ENCODE measurements at places on chromosomes 12 and 14. TPM values are rescaled to one million over a fixed set of nuclear protein-coding genes. Genes with fewer than 3 reads are reported as not detected.

DNA sequence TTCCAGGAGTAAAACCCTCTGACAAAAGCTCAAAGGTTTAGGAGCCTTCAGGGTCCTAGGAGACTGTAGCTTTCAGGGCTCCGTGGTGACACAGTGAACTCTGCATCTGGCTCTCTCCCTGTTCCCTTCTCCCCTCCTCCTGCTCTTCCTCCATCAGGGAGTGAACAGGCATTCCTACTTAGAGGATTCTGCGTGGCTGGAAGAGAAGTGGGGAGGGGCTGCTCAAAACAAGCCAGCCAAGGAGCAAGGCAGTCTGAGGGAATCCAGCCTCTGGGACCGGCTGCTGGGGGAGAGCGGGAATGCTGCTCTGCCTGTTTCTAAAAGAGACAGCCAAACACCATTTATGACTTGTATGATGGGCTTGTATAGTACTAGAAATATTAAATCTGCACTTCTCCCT lies 49.5 kb downstream of the RBMS2 start:
- no peaks in the 10 kb centered on the region for H3K4me1 ChIP-seq
- peak; percentile 34 for DNase-seq
- no peak overlapping the region for H3K27ac ChIP-seq
- no peaks in the 10 kb centered on the region for H3K36me3 ChIP-seq

BATF gene
- total RNA-seq: 1.5 TPM

DNA sequence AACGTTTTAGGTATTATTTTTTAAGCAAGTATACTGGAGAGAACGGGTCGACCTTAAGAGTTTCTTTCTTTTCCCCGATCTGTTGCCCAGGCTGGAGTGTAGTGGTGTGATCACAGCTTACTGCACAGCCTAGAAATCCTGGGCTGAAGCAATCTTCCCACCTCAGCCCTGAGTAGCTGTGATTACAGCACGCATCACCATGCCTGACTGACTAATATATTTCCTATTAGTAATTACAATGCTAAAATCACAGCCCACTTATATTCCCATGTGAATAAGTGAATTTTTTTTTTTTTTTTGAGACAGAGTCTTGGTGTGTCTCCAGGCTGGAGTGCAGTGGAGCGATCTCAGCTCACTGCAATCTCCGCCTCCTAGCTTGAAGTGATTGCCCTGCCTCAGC lies 50.4 kb downstream of the DICER1 start:
- H3K4me1 ChIP-seq: no peaks in the 10 kb centered on the region
- H3K36me3 ChIP-seq: peaks cover 2% of the 10 kb centered on the region
- H3K4me3 ChIP-seq: no peak overlapping the region
- H3K27me3 ChIP-seq: no peaks in the 10 kb centered on the region
- no peak for DNase-seq

- DNase-seq: no peak
- H3K4me3 ChIP-seq: no peak overlapping the region
- peaks cover 20% of the 10 kb centered on the region for H3K4me1 ChIP-seq
- H3K36me3 ChIP-seq: no peaks in the 10 kb centered on the region
- H3K27me3 ChIP-seq: no peaks in the 10 kb centered on the region
- H3K27ac ChIP-seq: no peak overlapping the region
Observed at GRCh38 chr12:24977060-24977459, 28.2 kb upstream of the BCAT1 start.

DNA sequence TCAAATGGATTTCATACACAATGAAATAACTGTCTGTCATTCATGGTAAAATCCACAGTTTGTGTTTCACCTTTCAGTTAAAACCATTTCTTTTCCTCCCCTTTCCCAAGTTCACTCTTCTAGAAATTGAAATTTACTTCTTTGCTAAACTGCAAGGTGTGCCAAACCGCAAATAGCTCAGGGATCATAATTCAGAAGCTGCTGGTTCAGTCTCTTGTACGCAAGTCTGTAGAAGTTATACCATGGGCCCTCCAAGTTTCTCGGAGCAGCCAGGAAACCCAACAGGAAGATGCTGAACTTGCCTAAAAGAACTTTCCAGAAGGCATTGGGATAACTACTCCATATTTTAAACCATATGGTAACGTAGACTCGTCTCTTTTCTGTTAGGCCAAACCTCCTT lies 268.9 kb downstream of the FLRT2 start:
- no peaks in the 10 kb centered on the region for H3K4me1 ChIP-seq
- no peaks in the 10 kb centered on the region for H3K27me3 ChIP-seq
- no peak overlapping the region for H3K4me3 ChIP-seq
- no peaks in the 10 kb centered on the region for H3K36me3 ChIP-seq
- H3K27ac ChIP-seq: no peak overlapping the region

DNA sequence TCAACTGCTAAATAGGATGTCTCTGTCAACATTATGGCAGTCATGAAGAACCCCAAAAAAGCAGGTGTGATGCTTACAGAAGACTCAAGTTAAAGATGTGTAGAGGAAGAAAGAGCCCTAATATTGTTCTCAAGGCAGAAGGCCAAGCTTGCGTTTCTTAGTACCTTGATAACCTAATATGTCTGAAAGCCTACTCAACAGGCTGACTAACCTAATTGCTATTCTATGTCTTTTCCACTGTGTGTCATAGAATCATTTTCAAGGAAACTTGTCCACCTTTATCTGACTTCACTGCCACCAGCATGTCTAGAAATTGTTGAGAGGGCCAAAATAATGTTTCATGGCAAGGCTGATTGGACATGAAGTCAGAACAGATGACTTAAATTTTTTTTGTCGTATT lies 373.2 kb downstream of the BTG1 start:
- no peaks in the 10 kb centered on the region for H3K36me3 ChIP-seq
- H3K27me3 ChIP-seq: no peaks in the 10 kb centered on the region
- no peak overlapping the region for H3K27ac ChIP-seq
- no peak overlapping the region for H3K4me3 ChIP-seq
- DNase-seq: no peak
- no peaks in the 10 kb centered on the region for H3K4me1 ChIP-seq

- no peaks in the 10 kb centered on the region for H3K36me3 ChIP-seq
- H3K27me3 ChIP-seq: no peaks in the 10 kb centered on the region
- peaks cover 15% of the 10 kb centered on the region for H3K4me1 ChIP-seq
- peak within 1 kb of the TSS; percentile 78 for H3K4me3 ChIP-seq
- DNase-seq: peak; percentile 86
Observed at GRCh38 chr14:55411426-55412389, at the start of gene ATG14. Gene ATG14, minus strand, starts transcription at chr14:55411830. Its CDS starts 8 bp downstream, at chr14:55411822.

FIGNL2 gene
- total RNA-seq: 3.5 TPM

DNA sequence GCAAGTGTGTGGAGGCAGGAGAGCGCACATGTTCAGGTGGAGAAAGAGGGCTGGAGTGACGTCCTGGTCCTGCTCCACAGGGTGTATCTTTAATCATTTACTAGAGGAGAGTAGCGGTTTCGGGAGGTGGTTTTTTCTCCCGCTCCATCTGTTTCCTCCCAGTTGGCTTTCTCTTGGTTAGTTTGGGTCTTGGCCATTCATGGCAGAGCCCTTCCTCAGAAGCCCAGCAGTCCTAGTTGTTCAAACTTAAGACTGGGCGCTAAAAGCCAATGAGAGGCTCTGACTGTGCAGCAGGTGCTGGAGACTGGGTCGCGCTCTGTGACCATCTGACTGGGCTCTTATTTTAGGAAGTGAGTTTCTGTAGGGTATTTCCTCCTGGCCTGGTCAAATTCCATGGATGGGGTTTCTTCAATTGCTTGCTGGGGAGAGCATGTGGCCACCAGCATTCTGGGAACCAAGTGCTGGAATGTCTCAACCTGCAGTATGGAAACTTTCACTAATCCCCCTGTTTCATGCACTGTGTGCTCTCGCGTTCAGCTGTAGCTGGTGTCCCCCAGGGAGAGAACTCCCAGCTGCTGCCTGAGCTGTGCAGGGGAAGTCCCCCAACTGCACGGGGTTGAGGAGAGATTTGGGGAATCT lies 27.4 kb upstream of the TSPAN9 start:
- H3K27me3 ChIP-seq: no peaks in the 10 kb centered on the region
- no peak overlapping the region for H3K4me3 ChIP-seq
- no peaks in the 10 kb centered on the region for H3K36me3 ChIP-seq
- H3K27ac ChIP-seq: no peak overlapping the region
- H3K4me1 ChIP-seq: no peaks in the 10 kb centered on the region
- DNase-seq: no peak

IQSEC3 gene
- total RNA-seq: 0.19 TPM

DNA sequence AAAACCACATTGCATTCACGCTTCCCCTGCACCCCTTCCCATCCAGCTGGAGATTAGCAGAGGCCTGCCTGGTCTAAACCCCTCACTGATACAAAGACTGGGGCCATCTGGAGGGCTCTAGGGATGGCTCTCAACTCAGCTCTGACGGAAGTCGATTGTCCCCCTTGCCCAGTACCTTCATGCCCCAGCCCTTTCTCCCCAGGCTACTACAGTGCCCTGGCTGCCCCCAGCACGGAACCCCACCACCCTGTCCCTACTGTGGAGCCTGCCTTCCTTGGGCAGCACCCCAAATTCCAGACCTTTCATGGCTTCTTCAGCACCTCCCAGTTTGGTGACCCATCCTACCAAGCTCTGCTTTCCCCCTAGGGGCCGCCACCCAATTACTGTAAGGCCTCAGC lies 25.6 kb downstream of the ZFP36L1 start:
- H3K4me1 ChIP-seq: peaks cover 18% of the 10 kb centered on the region
- H3K4me3 ChIP-seq: no peak overlapping the region
- no peak overlapping the region for H3K27ac ChIP-seq
- peak; percentile 19 for DNase-seq
- no peaks in the 10 kb centered on the region for H3K27me3 ChIP-seq

BCL2L2 gene
- 19.1 TPM for total RNA-seq

GRCh38 chr14:100975671-100976070 lies 72.1 kb upstream of the RTL1 start:
- H3K4me1 ChIP-seq: no peaks in the 10 kb centered on the region
- H3K36me3 ChIP-seq: no peaks in the 10 kb centered on the region
- no peak for DNase-seq
- H3K27me3 ChIP-seq: no peaks in the 10 kb centered on the region
- H3K4me3 ChIP-seq: no peak overlapping the region

TGM1 gene
- total RNA-seq: 5.9 TPM

DNA sequence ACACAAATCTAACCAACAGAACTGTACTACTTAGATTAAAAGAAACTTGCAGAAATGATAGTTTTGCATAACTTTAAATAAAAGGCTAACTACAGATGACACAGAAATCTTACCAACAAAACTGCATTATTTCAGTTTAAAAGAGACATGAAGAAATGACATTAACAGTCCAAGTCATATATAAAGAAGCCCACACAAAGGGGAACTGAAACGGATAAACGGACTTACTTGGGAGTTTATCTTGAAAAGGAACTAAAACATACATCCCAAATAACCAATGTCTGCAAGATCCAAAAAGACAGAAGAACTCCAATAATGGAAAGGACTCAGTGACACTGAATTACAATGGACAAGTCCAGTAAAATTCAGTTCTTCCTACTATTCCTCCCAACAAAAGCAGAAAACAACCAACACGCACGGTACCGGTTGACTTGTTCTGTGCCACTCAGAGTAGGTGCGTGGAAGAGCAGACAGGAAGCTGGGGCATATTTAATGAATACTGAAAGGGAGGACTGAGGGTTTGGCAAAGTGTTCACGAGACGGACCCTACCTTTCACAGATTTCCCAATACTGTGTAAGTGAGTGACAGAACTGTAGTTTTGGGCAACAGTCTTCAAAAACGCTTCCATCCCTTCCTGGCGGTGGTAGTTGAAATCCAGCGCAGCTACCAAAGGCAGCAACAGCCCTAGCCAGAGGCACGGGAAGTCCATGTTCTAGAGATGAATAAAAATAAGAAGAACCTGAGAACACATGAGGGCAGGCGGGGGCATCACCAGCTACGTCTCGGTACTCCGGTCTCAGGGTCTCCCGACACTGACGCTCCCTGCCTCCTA lies 627 bp downstream of the CPM start:
- peak overlapping the region; percentile 86 for H3K4me3 ChIP-seq
- H3K27ac ChIP-seq: no peak overlapping the region
- no peaks in the 10 kb centered on the region for H3K4me1 ChIP-seq
- H3K27me3 ChIP-seq: no peaks in the 10 kb centered on the region

DNA sequence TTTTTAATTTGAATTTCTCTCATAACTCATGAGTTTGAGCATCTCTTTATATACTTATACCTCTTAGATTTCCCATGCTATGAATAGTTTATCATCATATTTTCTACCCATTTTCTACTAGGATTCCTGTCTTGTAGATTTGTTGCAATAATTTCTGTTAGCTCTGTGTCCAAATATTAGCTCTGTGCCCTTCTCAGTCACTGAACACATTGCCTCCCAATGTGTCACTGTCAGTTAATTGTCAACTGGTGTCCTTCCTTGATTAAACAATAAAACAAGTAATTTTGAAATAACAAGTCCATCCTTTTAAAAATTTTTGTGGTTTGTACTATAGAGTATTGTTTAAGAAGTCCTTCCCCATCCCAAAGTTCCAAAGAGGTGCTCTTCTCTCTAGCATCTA lies 4.2 kb upstream of the PAH start:
- H3K27me3 ChIP-seq: no peaks in the 10 kb centered on the region
- H3K4me1 ChIP-seq: peaks cover 18% of the 10 kb centered on the region
- no peak for DNase-seq
- H3K27ac ChIP-seq: no peak overlapping the region
- no peak overlapping the region for H3K4me3 ChIP-seq

GRCh38 chr12:109053382-109054123 lies 1.2 kb downstream of the USP30 start:
- H3K4me3 ChIP-seq: peak overlapping the region; percentile 75
- no peak for DNase-seq
- no peaks in the 10 kb centered on the region for H3K36me3 ChIP-seq

- H3K4me1 ChIP-seq: no peaks in the 10 kb centered on the region
- DNase-seq: no peak
- no peaks in the 10 kb centered on the region for H3K36me3 ChIP-seq
Observed at GRCh38 chr12:685388-685787, 22.1 kb upstream of the NINJ2 start.

TMCC3 gene
- 4.3 TPM for total RNA-seq

GRCh38 chr14:23566112-23566777 lies 1.3 kb downstream of the AP1G2 start:
- no peaks in the 10 kb centered on the region for H3K27me3 ChIP-seq
- H3K27ac ChIP-seq: peak overlapping the region; percentile 89
- peak overlapping the region; percentile 72 for H3K4me3 ChIP-seq
- no peak for DNase-seq
- peaks cover 3% of the 10 kb centered on the region for H3K36me3 ChIP-seq
- H3K4me1 ChIP-seq: peaks cover 9% of the 10 kb centered on the region

KLRK1 gene
- total RNA-seq: 0.28 TPM
